ENCODE measurements at places on chromosomes 11 and 22.

DNA sequence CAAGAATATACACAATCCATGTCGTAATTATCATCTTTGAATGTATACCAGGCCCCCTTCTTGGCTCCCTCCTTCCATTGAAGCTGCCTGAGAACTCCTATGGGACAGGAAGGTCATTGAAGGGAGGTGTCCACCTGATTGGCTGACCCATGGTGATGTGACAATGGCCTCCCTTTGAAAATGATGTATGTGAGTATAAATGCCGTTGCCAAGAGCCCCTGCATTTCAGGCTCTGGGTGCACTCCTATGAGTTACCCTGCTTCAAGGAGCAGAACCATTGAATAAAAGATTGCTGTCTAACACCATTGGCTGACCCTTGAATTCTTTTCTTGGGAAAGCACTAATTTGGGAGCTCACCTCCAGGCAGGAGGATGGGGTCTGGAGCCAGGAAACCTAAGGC, at the start of gene SPATA19:
SPATA19 (minus strand) TSS at position 101 of the 400 bp plus-strand sequence; CDS start at position 34, 67 bp downstream.
- DNase-seq: no peak

DNA sequence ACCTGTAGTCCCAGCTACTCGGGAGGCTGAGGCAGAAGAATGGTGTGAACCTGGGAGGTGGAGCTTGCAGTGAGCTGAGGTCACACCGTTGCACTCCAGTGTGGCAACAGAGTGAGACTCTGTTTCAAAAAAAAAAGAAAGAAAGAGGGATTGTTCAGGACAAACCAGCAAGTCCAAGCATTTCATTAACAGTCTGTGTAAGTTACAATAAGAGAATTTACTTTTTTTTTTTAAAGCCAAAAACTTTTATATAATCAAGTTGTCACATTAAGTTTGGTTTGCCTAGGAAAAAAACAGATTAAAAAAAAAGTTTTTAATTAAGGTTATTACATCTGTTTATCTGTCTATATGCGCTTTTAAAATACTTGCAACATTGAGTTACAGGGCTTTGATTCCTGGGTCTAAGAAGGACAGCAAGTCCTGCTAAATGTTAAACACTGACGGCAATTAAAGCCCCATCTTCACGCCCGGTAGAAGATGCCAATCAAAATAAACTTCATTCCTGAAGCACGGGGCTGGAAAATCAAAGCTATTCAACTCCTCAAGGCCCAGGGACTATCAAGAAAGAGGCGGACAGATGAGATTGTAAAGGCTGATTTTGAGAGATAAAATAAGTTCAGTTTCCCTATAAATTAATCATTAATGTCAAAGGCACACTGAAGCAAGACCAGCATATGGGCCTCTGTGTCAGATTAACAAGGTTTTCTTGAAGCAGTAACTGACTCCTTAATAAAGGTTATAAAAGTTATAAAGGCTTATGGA, 10.7 kb downstream of the TMEM138 start:
- no peak for DNase-seq

DNA sequence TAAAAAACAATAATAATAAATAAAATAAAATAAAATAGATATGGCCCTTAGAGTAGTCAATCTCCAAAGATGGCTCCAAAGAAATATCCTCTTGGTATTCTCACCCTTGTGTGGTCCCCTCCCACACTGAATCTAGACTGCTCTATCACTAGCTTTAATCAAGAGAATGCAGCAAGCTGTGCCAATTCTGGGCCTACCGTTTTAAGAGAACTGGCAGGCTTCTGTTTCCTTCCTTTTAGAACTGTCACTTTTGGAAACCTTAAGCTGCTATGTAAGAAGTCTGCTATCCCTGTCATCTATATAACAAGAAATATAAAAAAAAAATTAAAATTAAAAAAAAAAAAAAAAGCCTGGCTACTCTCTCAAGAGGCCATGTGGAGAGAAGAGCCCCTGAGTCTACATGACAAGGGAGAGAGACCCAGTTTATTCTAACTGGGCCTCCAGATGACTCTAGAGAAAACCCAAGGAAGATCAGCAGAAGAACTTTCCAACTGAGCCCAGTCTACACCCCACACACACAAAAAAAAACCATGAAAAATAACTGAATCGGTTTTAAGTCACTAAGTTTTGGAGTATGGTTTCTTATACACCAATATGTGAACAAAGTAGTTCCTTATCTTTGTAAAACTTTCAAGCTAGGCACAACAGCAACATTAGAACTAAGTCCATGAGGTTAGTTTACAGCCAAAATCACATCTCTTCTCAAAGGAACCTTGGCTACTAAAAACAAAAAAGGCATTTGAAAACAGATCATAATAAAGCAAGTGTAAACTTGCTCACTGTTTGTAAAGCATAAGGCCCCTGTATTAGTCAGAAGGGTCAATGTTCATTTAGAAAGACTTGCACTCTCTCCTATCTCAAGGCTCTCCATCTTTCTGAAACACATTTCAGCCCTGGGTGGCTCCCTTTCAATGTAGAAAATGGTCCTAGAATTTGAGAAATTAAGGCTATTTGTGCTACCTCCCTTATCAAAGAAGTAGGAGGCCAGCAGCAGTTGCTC, 67.3 kb downstream of the AMBRA1 start:
- no peak for DNase-seq

DNA sequence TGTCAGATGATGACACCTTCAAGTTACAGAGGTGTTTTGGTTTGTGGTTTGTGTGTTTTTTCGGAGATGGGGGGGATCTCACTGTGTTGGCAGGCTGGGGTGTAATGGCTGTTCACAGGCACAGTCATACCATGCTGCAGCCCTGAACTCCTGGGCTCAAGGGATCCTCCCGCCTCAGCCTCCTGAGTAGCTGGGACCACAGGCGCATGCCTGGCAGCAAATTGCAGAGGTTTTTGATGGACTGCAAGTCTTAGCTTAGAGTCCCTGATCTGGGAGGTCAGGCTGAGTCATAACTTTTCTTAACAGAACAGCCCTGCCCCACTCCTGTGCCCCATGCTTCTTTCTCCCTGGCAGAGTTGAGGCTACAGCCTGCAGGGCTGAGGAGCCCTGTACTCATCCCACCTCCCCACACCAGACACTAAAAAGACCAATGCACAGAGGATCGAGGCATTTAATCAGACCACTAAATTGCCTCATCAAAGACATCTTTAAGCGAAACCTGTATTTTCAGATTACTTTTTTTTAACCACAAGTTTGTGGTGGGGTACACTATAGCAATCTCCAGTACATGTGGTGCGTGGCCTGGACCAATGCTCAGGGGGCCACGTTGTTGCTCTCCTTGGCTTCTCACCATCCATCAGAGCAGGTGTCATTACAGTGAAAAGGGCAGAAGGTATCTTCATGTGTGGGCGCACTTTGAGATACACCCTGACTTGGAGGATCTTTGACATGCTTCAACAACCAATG, 17.1 kb upstream of the ADORA2A start:
- no peak for DNase-seq

DNA sequence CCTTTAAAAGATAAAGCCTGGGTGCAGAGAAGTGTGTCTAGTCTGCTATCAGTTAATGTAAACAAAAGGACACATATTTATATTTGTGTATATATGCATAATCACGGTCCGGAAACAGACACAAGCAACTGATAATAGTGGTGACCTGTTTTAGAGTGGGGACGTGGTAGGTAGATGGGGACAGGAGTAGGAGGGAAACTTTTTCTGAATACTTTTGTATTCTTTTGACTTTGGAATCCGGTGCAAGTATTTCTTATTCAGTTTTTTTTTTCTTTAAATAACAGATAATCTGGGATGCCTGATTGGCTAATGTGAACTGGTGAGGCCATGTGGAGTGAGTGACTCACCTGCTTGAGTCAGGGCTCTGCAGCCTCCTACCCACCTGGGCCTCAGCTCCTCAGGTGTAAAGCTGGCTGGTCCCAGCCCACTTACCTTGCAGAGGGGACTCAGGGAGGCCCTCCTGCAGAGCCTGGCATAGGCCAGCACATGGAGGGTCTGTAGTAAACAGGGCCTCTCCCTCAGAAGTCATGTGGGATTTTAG, 15.3 kb downstream of the MICAL2 start:
- DNase-seq: no peak

- DNase-seq: no peak
These were observed 117.1 kb downstream of the JRKL start for GRCh38 chr11:96506953-96507354.

DNA sequence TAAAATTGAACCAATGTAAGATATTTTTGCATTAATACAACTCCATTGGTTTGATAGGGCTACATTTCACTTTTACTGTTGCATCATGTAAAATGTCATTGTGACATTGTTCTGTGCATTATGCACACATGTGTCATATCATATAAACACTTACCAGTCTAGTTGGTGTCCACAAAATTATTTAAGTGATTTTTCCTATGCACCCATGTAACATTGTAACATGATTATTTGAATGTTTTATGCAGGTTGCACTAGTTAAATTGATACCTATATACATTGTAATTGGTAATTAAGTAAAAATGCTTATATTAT, 9.6 kb upstream of the BIRC3 start:
- DNase-seq: no peak

- no peak for DNase-seq
These were observed 12.9 kb upstream of the CDKN1C start for GRCh38 chr11:2898366-2899079.

DNA sequence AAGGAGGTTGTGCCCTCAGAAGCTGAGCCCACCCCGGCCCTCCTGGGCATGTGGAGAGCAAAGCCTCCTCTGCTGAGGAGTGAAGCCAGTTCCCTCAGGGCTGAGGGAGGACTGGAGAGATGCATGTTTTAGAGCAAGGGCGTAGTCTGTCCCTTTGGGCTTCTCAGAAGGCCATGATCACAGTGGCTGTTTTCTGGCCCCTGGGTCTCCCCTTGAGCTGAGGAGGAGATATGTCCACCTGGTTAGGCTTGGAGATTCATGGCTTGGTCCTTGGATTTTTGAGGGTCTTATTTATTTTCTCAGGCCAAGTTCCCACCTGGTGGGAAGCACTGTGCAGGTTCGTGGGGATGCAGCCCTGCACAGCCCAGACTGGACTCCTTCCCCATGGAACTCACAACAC, 46.5 kb upstream of the THY1 start:
- DNase-seq: no peak

DNA sequence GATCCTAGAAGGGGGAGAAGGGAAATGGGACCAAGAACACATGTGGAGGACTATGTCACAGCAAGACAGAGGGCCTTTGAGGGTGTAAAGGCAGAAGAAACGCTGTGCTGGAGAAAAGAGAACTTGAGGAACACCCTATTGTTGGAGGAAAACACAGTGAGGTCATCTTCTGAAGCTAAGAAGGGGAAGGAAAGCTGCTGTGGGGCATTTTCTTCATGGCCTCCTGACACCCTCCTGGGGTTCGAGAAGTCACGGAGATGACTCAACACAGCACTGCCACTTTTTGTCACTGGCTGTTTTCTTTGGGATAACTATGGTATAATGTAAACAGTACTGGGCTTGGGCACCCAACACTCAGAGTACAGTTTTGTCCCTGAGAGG, 492.6 kb upstream of the CADM1 start:
- DNase-seq: no peak

GRCh38 chr11:3959015-3959902, 103.8 kb downstream of the STIM1 start:
- no peak for DNase-seq

- DNase-seq: no peak
These were observed 268.2 kb upstream of the C11orf87 start for GRCh38 chr11:109153836-109154235.

DNA sequence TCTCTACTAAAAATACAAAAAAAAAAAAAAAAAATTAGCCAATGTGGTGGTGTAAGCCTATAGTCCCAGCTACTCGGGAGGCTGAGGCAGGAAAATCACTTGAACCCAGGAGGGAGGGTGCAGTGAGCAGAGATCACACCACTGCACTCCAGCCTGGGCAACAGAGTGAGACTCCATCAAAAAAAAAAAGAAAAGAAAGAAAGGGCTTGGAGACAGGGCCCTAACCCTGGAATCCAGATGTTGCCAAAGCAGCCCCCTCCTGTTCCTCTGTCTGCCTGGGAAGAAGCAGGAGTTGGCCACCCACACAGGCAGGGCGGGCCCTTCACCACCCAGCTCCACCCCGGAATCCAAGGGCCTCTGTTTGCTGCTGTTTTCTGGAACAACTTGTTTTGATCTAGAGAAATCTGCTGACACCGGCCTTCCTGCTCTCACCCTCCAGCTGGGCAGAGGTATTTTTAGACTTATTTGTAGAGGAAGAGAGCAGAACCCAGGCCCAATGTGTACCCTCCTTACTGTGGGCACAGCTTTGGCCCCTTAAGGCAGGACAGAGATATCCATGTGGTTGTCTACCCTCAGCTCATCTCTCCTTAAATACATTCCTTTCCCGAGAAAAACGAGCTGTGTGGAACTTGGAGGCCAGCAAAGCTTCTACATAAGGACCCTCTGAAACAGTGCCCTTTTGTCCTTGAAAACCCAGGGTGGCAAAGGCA, 2.7 kb upstream of the NEAT1 start:
- peak; percentile 36 for DNase-seq

Data from activated B cell treated with CpG ODN at 0.5 μM for 24 hours (primary cell).